ENCODE measurements at places on chromosomes 5 and 9. TPM values are rescaled to one million over a fixed set of nuclear protein-coding genes. Genes with fewer than 3 reads are reported as not detected.
A peak's percentile ranks its signal among the peaks of the same experiment; 100 is the strongest.

LHX3 gene
- total RNA-seq, result not detected

HMGCS1 gene
- 69.6 TPM for total RNA-seq

TLX3 gene
- total RNA-seq, result not detected

CYSRT1 gene
- not detected for total RNA-seq

CCDC183 gene
- 4.0 TPM for total RNA-seq

PCDHGB3 gene
- 6.3 TPM for total RNA-seq

LAMC3 gene
- total RNA-seq, result 0.58 TPM

UNC5A gene
- 0.07 TPM for total RNA-seq

TOR1A gene
- total RNA-seq, result 30.8 TPM

CCDC192 gene
- not detected for total RNA-seq

CFAP90 gene
- not detected for total RNA-seq

HDHD3 gene
- total RNA-seq, result 115 TPM

- no peak for DNase-seq
Measured at GRCh38 chr9:88741335-88741734, 206.4 kb downstream of the NXNL2 start.

DNA sequence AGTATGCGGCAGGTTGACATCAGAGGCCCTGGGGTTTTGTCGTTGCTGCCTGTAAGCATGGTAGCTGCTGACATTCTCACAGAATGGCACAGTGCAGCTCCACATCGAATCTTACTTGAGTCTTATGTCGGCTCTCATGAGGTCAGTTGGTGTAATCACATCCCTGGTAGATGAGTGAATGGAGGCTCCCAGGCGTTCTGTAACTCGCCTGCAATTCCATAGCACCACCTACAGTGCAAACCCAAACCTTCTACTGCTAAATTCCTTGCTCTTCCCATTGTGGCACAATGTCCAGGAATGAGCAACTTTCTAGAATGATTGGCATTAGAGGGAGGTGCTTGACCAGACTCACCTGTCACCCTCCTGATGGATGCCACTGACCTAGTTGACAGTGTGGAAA is 578.4 kb downstream of the CCDC171 start:
- no peak for DNase-seq

GRCh38 chr9:109815366-109815947 is 35.5 kb downstream of the PALM2AKAP2 start:
- DNase-seq, result no peak

- DNase-seq, result no peak
Measured at GRCh38 chr9:37324261-37324683, 98.2 kb upstream of the GRHPR start.

DNA sequence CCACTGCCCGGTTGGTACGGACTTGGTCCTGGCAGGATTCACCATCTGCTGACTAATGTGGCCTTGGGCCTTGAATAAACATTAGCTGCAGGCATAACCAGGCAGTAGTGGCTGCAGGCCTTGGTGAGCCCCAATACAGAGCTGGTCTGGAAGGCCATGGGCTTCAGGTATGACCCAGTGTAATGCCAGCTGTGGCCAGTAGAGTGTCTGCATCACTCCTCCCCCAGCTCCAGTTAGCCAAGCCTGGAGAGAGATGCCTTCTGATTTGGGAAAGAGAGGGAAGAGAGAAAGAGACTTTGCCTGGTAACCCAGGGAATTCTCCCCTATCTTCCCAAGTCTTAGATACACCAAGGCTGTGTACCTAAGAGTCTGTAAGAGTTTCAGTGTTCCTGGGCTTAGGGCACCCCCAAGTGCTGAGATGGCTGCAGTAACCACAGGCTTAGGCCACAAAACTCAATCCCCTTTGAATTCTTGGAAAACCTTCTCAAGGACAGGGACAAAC is 5.6 kb upstream of the C5 start:
- DNase-seq, result no peak

- no peak for DNase-seq
Measured at GRCh38 chr9:108021096-108021710, 531.6 kb upstream of the KLF4 start.

GRCh38 chr9:126157423-126157822 is 169.2 kb upstream of the MVB12B start:
- no peak for DNase-seq

GRCh38 chr5:113235884-113236283 is 198.9 kb downstream of the TSSK1B start:
- no peak for DNase-seq

GRCh38 chr5:2415678-2416077 is 335.8 kb downstream of the IRX2 start:
- DNase-seq, result no peak

GRCh38 chr5:59592101-59592500 is 301.4 kb downstream of the PDE4D start:
- DNase-seq, result no peak

- no peak for DNase-seq
Measured at GRCh38 chr5:50564079-50564478, 102.4 kb upstream of the PARP8 start.

- DNase-seq, result no peak
Measured at GRCh38 chr9:15977438-15977837, 424.6 kb downstream of the CCDC171 start.

GRCh38 chr5:35665096-35665495 is 47.4 kb downstream of the SPEF2 start:
- no peak for DNase-seq

DNA sequence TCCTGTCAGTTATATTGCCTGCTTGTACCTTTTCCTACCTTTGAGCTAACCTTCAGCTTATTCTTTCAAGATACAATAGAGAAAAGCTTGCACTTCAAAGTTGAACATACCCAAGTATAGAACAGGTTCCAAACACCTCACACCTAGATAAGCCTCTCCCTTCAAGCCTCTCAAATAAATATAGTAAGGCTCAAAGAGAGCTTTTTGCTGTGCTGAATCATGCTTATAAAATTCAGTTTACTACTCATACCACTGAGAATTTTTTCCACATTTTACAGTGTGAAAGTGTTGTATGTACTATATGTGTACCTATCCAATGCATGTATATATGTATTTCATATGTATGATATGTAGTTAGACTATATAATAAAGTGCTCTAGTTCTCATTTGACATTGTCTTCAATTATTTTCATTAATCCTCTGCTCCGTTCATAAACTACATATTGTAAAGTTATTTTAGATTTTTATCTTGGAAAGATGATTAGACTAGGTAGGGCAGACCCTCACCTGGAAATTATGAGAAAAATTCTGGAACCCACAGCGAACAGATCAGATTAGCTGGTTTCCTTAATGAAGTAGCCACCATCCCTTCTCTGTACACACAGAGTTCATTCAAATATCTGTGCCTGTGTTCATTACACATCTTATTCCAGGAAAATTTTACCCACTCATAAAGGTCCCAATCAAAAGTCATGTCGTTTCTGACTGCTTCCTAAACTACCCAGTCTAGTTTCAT is 149.2 kb upstream of the RGMB start:
- no peak for DNase-seq

DNA sequence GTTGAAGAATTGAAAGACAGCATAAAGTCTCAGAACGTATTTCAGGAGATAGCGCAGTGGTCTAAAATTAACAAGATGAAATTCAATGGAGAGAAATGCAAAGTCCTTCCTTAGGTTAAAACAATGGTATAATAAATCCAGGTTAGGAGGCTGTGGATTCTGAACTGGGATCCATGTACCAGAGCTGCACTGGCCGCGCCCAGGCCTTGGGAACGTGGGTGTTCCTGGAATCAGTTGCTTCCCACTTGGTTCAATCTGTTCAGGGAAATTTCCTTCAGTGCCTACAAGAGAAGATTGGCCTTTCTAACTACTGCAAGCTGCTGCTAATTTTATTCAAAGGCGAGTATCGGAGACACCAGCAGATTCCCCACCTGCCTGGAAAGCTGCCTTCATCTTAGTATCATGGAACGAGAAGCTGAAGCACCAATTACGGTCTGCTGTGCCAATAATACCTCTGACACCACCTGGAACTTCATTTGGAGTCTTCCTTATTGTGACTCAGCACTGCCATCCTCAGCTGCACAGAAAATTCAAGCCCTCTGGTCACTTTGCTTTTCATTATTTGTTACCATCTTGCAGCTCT is 14.3 kb upstream of the CTNND2 start:
- DNase-seq, result no peak

GRCh38 chr5:15234366-15234765 is 265.6 kb upstream of the FBXL7 start:
- DNase-seq, result no peak

DNA sequence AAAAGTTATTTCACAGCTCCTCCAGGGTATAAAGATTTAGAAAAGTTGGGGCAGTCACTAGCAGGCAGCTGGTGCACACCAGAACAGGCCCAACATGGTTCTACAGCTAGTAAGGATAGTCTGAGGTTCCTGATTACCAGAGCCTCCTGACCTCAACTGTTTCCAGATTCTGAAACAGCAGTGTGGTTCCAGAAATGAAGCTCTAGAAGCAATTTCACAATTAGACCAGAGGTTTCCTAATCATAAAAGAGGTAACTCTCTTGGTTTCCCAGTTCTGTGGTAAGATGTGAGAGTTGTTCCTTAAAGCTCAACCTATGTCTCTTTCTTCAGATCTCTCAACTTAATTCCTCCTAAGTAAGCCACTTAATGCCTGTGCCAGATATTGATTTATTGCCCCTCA is 11.9 kb downstream of the AGTPBP1 start:
- no peak for DNase-seq

- no peak for DNase-seq
Measured at GRCh38 chr5:3512361-3513095, 83.1 kb upstream of the IRX1 start.

- no peak for DNase-seq
Measured at GRCh38 chr5:141100243-141100805, at the start of gene PCDHB3. TSS of gene PCDHB3 (plus strand) at chr5:141100473. CDS start at chr5:141100650, 177 bp downstream.

DNA sequence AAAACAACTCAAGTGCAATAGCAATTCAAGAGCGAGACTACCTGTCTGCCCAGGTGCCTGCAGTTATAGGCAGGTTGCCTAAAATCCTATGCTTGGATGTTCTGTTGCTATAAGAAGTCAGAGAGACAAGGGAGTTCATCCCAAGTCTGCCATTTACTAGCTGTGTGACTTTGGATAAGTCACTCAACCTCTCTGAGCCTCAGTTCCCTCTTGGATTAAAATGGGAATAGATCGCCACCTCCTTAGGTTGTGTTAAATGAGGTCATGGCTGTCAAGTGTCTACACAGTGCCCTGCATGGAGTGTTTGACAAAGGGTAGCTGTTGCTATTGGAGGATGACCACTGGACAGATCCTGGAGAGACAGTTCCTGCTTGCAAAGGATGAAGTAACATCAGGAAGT is 1.3 kb upstream of the ZBTB34 start:
- no peak for DNase-seq

DNA sequence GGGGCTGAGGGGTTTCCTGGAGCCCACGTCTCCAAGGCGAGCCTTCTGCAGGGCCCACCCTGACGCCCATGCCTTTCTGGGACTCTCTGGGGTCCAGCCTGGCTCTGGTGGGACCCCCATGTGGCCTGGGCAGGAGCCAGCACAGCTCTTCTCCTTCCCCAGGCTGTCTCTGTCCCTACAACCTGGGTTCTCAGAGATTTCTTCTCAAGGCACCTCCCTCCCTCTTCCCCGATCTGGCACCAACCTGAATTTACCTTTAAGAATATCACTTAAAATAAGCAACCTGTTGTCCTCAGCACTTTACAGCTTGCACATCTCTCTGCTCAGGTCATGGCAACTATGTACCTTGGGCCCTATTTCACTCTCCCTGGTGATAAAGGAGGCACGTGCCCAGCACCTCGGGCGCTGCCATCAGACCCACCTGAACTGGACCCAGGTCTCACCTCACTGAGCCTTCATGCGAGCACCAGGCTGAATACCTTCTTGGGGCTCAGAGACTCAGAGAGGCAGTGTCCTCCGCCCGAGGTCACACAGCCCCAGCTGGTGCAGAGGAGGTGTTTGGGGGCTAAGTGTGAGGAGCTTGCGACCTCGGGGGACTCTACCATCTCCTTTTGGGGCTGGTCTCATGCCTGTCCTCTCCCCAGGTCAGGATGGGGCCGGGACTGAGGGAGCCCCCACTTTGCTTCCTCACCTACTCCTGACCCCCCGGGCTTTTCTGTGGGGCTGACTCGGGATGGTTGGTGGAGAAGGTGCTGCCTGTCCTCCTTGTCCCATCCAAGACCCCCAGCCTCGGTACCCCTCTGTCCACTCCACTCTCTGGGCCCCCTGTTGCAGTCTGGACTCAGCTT is 217.7 kb downstream of the C9orf50 start:
- DNase-seq, result peak; percentile 29

- DNase-seq, result no peak
Measured at GRCh38 chr5:170860415-170860814, 1.4 kb upstream of the RANBP17 start.

DNA sequence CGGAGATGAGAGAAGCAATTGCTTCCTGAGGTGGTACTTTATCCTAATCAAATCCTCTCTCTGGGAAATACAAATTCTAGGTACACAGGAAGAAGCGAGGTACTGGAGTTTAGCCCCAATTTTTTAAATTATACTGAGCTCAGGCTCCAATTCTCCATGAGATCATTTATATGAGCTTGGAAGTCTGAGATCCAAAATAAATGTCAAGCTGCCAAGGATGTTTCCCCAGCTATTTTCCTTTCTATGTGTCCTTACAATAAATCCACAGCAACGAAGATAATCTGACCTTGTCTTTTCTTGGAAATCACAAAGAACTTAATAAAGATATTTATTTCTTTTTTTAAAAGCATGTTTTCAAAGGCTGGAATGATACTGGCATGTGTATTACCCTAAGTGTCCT is 597.3 kb downstream of the GABRG2 start:
- DNase-seq, result no peak

DNA sequence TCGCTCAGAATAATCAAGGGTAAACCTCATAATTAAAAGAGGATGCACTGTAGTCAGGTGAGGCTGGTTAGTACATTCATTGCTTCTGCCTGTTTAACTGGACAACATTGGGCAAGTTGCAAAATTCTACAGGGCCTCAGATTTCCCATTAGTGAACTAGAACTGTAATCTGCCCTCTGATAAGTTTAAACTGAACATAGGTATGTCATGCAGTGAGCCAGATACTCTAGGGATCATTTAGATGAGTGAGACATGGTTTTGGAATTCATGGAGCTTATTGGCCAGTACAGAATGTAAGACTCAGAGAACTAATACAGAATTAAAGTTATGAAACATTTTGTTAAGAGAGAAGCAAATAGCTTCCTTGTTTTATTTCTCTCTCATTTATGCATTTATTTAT is 35.9 kb downstream of the RNF44 start:
- no peak for DNase-seq
